ENCODE measurements at places on chromosomes 3 and 15.
A peak's percentile ranks its signal among the peaks of the same experiment; 100 is the strongest.

DNA sequence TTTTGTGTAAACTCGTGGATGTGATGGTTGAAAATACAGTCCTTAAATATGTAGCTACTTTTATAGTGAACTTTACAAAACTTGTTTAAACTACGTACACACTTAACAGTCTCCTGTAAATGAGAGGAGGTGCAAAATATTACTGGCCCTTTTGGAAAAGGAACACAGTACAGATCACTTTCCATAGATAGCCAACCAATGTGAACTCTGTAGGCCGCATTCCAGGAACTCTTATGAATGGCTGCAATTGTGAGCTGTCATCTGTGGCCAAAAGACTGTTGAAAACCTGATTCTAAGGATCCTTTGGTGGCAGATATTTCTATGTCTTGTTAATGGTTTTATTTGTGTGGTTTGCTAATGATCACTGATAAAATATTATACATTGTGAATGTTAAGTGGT, 6.2 kb downstream of the TSC22D2 start:
- peak; percentile 17 for DNase-seq

DNA sequence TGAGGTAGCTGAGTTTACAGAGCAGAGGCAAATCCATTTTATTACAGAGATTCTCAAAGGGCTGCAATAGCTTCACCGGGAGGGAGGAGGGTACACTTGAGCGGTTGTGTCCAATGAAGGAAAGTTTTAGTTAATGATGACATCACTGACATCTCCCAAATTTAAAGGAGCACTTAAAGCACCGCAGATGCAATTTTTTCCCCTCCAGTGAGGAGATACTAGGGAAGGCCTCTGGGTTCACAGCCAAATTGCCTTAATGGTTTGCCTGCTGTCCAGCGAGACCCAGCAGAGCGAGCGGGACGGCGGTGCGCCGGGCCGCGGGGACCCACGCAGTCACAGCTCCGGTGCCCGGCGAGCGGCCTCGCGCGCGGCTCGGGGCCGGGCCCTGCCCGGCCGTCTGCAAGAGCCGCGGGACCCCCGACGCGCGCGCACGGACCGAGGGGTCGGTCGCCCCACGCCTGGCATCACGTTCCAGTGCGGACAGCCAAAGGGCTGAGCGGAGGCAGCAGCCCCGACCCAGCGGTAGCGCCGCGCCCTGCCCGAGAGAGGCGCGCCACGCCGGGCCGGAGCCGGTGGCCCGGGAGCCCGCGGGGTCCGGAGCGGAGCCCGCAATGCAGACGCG, 160.5 kb upstream of the CHRNA7 start:
- no peak for DNase-seq

GRCh38 chr3:14508966-14509795, 31.0 kb downstream of the GRIP2 start:
- DNase-seq = no peak

GRCh38 chr15:50418041-50418583, 6.1 kb upstream of the USP8 start:
- no peak for DNase-seq

GRCh38 chr3:23685541-23686258, 120.1 kb upstream of the UBE2E1 start:
- peak; percentile 94 for DNase-seq

DNA sequence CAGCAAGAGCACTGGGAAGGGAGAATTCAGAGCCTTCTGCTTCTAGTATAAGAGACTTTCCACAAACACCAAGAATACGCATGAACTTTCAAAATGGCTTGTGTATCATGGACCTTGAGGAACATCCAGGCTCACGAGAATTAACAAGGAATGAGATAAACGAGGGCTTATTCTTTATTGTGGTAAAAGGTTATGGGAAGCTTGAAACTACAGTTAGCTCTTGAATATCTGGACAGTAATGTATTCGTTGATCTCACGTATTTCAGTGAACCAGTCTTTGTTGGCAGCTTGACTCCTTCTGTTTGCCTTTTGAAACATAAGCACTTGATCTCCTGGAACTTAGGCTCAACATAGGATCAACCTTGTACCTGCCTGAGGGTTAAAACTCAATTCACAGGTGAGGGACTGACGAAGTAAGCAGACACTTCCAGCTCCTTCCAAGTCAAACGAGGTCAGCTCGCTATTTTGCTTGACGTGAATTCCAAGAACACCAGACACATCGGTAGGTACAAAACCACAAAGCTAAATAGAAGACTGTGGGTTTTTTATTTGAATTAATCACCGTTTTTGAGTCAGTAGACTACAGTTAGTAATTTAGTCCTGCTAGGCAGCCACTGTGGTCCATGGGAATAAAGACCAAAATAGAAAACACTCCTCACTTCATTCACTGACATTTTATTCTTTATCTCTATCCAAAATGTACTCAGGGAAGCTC, 30.8 kb downstream of the GALNT15 start:
- DNase-seq = no peak

DNA sequence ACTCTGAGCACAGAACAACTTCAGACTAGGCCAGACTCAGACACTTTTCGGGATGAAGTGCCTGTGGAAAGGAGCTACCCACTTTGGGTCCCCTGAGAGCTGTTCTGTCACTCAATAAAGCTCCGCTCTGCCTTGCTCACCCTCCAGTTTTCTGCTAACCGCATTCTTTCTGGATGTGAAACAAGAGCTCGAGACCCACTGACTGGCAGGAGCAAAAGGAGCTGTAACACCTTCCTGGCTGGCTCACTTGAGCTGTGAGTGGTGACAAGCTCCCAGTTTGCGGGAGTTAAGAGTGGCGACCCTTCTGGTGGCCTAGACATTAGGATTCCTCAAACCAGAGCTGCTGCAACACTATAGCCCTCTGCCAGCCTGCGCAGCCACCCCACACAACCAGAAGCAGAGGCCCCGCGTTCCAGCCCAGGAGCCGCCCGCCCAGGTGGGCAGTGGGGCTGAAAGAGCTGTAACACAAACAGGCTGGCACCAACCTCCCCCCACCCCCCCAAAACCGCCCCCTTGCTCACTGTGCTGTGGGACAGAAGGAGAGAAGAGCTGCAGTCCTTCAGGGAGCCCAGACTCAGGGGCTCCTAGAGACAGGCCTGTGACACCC, 1178.1 kb upstream of the GBE1 start:
- no peak for DNase-seq

GRCh38 chr3:141457624-141458236, 29.1 kb upstream of the RASA2 start:
- no peak for DNase-seq

GRCh38 chr3:63932509-63933212, 20.5 kb upstream of the SCAANT1 start:
- DNase-seq = no peak

DNA sequence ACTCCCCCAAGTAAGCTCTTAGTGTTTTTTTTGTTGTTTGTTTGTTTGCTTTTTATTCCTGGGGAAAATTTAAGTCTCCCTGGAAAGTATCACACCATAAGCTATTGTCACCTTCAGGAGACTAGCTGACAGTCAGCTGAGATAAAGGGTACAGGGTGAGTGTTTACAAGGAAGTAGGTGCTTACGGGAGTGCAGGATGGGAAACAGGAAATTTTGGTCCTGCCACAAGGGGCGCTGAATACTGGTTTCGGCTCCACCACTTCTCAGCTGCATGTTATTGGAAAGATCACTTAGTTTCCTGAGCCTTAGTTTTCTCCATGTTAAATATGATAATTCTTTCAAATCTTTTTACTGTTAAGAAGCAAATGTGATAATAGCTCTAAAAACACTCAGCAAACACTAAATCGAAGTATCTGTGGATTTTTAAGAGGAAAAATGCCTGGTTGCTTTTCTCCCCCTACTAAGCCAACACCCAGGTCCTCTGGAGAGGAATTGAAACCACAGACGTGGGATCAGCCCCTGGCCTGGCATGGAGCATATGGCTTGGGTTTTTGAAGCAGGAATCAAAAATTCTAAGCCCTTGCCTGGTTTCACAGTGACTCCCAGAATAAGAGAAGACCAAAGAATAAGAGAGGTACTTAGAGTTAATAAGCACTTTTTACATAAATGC, 90.7 kb downstream of the SCN11A start:
- DNase-seq = peak; percentile 3

- DNase-seq = no peak
Measured at GRCh38 chr3:23740517-23740965, 65.2 kb upstream of the UBE2E1 start.

- DNase-seq = no peak
Measured at GRCh38 chr3:164094546-164094945, 983.8 kb downstream of the SI start.

- DNase-seq = no peak
Measured at GRCh38 chr3:134601539-134602439, 49.0 kb downstream of the KY start.

DNA sequence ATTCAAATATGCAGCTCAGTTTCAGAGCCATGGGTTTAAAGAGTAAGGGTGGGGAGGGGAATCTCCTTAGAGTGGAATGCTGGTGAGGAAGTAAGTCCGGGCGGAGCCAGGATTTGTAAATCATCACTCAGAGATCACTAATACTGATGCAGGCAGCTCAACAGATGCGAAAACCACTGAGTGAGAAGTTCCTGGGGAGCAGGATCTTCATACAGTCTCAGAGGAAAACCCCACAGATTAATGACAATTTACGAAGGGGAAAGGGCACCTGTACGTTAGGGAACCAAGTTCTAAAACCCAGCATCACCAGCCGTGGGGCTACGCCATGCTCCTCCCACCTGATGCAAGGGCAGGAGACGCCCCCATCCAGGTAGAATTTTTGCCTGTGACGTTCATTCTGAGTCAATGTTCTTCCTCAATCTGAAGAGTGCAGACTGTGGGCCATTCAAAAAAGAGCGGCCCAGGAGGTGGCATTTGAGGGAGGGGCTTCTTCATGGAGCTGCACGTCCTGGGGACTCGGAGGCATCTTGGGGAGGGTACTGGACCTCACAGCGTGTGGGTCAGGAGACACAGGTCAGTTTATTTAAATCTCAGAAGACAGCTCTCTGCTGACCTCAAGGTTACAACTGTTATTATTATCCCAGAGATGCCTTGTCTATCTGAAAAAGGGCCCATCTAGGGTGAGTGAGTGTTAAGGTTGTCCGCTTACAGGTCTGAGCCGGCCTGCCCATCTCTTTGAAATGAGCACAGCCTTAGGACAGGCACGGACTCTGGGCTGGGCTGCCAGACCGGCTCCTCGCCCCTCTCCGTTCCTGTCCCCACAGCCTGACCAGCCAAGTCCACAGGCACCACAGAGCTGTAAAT, 228.0 kb downstream of the XXYLT1 start:
- DNase-seq = no peak

DNA sequence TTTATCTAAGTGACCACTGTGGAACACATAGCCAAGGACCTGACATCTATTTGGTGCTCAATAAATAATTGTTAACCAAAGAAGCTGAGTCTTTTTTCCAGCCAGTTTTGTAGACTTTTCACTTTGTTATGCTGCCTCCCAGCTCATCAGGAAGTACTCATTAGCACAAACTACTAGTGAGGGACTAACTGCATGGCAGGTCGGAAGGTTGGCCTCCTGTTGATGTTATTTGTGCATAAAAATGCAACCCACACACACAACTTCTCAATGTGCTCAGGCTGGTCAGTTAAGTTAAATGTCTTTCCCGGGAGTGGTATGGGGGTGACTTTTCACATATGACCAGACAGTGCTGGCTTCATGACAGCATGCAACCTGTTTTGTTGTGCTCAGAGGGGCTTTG, 263.0 kb upstream of the TOPAZ1 start:
- DNase-seq = no peak

DNA sequence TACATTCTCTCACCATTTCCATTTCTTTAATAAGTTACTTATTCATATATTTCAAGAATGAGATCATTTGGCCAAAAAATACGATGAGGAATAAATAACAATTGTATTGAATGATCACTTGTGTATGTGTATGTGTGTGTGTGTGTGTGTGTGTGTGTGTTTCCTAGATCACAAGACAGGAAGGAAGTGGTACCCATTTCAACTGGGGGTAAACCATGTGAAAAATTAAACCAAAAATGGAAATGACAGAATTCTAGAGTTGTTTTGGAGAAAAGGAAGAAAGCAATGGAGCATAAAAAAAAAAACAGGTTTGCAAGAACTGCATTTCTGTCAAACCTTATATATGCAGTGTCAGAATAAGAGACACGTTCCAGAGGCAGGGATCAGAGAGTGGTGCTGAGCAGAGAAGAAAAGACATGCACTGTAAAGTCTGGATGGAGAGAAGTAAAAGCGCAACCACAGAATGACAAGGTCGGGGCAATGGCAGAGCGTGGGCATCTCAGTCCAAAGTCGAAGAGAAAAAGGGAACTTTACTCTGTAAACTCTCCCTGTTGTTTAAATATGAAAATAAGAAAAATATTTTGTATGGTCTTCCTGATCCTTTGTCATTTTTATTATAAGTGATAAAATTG, 75.5 kb downstream of the PEX5L start:
- no peak for DNase-seq

- no peak for DNase-seq
Measured at GRCh38 chr3:5428607-5429516, 241.4 kb downstream of the EDEM1 start.

GRCh38 chr3:172125963-172126457, 86.6 kb downstream of the FNDC3B start:
- DNase-seq = peak; percentile 43

DNA sequence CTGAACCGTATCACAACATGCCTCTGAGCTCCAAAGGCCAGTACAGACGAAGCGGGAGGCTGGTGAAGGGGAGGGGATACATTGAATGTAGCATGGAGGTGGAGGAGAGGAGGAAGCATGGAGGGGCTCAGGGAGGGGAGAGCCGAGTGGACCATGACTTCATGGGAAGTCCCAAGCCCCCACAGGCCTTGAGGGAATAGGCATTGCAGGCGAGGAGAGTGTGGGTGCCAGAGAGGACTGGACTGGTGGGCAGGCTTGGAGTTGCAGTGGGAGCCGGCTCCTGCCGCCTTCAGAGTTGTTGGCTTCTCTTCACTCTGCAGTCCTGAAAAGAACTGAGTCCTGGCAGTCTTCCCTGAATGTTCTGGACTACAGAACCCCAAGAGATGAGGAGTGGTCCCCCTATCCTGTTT, 3.3 kb upstream of the RNU6-1 start:
- no peak for DNase-seq

DNA sequence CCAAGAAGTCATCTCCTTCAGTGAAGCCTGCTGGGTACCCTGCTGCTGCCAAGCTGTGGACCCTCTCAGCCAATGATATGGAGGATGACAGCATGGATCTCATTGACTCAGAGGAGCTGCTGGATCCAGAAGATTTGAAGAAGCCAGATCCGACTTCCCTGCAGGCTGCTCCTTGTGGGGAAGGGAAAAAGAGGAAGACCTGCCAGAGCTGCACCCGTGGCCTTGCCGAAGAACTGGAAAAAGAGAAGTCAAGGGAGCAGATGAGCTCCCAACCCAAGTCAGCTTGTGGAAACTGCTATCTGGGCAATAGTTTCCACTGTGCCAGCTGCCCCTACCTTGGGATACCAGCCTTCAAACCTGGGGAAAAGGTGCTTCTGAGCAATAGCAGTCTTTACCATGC, 13.7 kb upstream of the ANP32A start:
- no peak for DNase-seq

GRCh38 chr3:49799761-49800160, at the start of gene CDHR4:
Gene CDHR4 (minus strand): TSS chr3:49799873. CDS start chr3:49799812, 61 bp downstream.
- peak; percentile 41 for DNase-seq
